Activated naive CD8-positive, alpha-beta T cell treated with anti-CD3 and anti-CD28 coated beads, Interleukin-2, amount 10 ng/mL, durations not matched to agents 7 days and 5 days (primary cell): ENCODE measurements at places on chromosomes 4 and X.

DNA sequence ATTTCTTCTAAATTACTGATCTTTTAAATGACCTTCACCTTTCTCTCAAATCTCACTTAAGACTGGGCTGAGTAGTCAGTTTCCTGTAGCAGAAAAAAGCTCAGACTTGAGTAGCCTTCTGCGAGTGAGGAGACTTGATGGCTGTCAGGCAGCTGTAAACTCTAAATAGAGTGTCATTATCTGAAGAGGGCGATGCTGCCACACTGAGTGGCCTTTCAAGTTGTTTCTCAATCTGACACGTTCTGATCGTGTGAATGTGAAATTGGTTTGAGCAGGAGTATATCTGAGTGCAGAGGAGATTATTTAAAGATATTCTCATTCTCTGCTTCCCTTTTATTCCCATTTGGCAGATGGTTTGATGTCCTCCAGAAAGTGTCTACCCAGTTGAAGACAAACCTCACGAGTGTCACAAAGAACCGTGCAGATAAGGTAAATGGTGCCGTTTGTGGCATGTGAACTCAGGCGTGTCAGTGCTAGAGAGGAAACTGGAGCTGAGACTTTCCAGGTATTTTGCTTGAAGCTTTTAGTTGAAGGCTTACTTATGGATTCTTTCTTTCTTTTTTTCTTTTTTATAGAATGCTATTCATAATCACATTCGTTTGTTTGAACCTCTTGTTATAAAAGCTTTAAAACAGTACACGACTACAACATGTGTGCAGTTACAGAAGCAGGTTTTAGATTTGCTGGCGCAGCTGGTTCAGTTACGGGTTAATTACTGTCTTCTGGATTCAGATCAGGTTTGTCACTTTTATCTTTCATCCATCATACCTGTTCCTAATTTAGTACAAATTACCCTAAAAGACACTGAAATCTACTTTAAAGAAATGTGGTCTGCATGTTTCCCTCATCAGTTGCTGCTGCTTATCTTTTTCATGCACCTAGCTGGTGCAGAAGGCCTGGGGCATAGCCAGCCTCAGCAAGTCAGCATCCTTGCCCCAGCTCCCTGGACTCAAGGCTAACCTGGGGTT, 74.3 kb upstream of the MSANTD1 start:
- no peak for DNase-seq

- no peak for DNase-seq
These were observed 8.5 kb upstream of the ARHGEF38 start for GRCh38 chr4:105543881-105544280.

- DNase-seq, result no peak
These were observed 16.5 kb upstream of the GALNT7 start for GRCh38 chr4:173152104-173152503.

DNA sequence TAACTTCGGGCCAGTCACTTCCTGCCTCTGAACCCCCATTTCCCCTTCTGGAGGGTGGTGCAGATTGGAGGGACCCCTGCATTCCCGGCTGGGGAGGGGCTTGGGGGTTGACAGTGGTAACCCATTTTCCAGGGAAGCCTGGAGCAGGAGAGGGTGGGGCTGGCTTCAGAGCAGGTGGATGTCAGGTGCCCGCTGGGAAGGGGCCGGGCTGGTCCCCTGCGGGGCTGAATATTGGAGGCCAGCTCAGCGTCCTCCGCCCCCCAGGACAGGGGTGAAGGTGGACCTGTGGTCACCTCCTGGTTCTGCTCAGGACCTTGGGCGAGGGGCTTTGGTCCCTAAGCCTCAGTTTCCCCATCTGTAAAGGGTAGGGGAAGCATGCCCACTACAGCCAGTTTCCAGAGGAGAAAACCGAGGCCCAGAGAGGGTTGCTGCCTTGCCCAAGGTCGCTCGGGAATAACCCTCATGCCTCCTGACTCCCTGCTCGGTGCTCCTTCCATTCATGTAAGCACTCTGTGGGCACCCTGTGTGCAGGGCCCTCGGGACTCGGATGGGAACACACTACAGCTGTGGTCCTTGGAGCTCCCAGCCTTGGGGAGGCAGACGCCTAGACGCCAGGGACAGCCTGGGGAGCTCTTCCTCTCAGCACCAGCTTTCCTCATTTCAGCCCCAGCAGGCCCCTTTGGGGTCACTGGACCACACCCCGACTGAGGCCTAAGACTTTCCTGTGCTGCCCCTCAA, 683 bp downstream of the MAN2B2 start:
- DNase-seq, result no peak

DNA sequence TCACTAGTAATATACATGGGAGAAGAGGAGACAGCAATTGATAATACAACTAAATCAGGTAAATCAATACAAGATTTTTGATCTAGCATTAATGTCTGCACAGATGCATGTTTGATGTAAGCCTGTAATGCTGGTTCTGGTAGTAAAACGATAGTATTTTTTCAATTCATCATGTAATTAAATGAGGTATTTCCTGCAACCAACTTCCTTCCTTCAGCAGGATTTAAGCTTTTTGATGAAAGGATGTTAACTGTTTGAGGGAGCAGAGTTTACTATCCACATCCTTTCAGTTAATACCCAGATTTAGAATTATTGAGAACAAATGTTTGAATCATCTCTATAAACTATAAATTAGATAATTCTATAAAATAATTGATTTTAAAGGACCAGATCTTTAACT, 31.4 kb upstream of the NFKB1 start:
- no peak for DNase-seq

GRCh38 chr4:7199771-7200441, 7.6 kb downstream of the SORCS2 start:
- no peak for DNase-seq

DNA sequence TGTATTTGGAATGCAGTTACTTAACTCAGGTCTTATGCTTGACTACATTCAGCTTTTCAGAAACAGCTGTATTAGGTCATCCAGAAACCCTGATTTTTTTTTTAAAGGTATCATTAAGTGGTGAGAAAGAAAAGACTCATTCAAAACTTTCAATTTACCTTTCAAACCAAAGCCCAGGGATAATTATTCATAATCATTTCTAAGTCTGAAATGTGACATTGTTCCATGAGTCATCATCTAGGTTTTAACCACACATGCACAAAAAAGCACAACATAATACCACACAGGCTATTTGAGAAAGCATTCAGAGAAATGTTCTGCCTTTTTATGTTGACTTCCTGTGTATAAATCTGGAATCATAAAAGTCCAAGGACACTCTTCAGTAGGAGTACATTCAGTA, 288.2 kb downstream of the IL1RAPL2 start:
- DNase-seq, result no peak

DNA sequence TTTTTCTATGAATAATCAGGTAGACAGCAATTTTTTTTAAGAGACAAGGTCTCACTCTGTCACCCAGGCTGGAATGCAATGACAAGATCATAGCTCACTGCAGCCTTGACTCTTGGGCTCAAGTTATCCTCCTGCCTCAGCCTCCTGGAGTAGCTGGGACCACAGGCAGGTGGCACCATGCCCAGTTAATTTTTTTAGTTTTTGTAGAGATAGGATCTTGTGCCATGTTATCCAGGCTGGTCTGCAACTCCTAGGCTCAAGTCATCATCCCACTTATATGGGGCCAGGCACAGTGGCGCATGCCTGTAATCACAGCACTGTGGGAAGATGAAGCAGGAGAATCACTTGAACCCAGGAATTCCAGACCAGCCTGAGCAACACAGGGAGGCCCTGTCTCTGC, 26.8 kb downstream of the AFAP1 start:
- DNase-seq, result no peak

- no peak for DNase-seq
These were observed 348.3 kb downstream of the PCDH7 start for GRCh38 chr4:31068257-31069075.

- no peak for DNase-seq
These were observed 28.9 kb downstream of the AFF1 start for GRCh38 chr4:86963697-86964096.

DNA sequence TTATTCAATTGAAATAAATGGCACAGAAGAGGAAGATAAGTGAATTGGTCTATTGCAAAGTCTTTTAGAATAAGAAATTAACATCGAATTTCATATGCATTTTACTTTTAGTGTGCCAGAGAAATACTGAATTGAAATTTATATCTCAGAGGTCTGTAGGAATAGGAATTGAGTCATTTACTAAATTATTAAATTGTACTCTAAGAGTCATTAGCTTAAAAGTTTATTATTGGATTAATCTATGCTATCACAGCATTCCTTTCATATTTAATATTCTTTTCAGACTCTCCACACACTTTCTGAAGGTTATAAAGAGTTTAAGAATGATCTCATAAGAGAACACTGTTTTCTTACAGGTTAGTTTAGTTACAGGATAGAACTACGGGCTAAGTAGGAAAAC, 2711.5 kb downstream of the ARAP2 start:
- DNase-seq, result no peak
